Mesothelial cell of epicardium (in vitro differentiated cells): ENCODE measurements at places on chromosomes 6 and 20.
A peak's percentile ranks its signal among the peaks of the same experiment; 100 is the strongest.

GRCh38 chr6:145814501-145815308 is at the start of gene FBXO30:
Gene FBXO30 (minus strand): TSS chr6:145814795. CDS start chr6:145806405, 8,390 bp downstream.
- peaks cover 36% of the 10 kb centered on the region for H3K4me1 ChIP-seq
- H3K27me3 ChIP-seq = no peaks in the 10 kb centered on the region
- no peaks in the 10 kb centered on the region for H3K36me3 ChIP-seq

DNA sequence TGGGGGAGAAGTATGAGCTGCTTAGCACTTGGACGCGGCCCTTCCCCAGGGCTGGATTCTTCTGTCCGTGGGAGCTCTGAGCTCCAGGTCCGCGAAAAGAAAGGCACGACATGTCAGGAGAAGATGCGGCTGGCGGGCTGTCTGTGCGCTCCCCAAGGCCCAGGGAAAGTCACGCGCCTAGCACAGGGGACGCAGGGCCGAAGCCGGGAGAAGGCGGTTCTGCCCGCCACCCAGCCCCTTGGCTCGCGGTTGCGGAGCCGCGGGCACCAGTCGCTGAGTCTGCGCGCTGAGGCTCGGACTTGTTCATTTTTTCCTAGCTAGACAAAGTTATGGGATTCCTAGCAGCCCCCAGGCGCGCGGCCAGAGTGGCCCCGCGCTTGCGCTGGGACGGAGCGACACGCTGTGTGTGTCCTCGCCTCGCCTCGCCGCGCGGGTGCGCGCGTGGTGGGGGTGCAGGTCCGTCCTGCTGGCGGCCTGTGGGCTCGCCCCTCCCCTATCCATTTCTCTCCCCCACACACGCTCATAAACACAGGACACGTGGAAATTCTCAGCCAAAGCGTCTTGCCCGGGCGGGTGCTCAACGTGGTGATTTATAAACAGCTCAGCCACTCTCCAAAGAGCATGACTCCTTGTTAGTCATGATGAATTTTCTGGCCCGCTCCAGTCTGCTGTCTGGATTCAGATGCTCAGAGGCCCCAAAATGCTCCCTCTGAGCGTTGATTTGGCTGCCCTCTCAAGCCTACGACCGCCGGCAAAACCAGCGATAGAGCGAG is 1.9 kb upstream of the POU3F2 start:
- no peak overlapping the region for H3K27ac ChIP-seq
- peaks cover 97% of the 10 kb centered on the region for H3K27me3 ChIP-seq
- peaks cover 37% of the 10 kb centered on the region for H3K4me1 ChIP-seq
- H3K4me3 ChIP-seq = peak overlapping the region; percentile 68
- no peak for DNase-seq
- no peaks in the 10 kb centered on the region for H3K36me3 ChIP-seq

DNA sequence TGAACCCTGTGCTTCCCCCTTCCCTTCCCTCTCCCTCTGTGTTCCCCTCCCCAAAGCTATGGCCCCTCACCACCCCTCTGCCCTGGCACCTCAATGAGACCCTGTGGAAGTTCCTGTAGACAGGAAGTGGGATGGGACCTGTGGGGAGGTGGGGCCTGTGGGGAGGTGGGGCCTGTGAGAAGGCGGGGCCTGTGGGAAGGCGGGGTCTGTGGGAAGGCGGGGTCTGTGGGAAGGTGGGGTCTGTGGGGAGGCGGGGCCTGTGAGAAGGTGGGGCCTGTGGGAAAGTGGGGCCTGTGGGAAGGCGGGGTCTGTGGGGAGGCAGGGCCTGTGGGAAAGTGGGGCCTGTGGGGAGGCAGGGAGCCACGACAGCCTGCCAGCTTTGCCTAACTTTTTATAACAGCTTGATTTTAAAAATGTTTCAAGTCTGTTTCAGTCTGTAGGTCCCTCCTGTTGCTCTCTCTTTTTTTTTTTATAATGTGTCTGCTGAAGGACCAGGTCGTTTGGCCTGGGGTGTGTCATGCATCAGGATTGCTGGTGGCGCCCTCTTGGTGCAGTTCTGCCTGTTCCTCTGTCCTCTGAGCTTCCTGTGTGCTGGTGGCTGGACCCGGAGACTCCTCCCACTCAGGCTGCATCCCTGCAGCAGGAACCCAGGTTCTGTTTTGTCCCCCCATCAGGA is 70.5 kb upstream of the SLCO4A1 start:
- DNase-seq = no peak
- no peaks in the 10 kb centered on the region for H3K4me1 ChIP-seq
- no peak overlapping the region for H3K4me3 ChIP-seq
- H3K27me3 ChIP-seq = peaks cover 45% of the 10 kb centered on the region

- H3K4me3 ChIP-seq = no peak overlapping the region
- H3K36me3 ChIP-seq = no peaks in the 10 kb centered on the region
- no peak overlapping the region for H3K27ac ChIP-seq
- peaks cover 25% of the 10 kb centered on the region for H3K4me1 ChIP-seq
- no peaks in the 10 kb centered on the region for H3K27me3 ChIP-seq
Measured at GRCh38 chr6:54892831-54893230, 46.3 kb downstream of the FAM83B start.

DNA sequence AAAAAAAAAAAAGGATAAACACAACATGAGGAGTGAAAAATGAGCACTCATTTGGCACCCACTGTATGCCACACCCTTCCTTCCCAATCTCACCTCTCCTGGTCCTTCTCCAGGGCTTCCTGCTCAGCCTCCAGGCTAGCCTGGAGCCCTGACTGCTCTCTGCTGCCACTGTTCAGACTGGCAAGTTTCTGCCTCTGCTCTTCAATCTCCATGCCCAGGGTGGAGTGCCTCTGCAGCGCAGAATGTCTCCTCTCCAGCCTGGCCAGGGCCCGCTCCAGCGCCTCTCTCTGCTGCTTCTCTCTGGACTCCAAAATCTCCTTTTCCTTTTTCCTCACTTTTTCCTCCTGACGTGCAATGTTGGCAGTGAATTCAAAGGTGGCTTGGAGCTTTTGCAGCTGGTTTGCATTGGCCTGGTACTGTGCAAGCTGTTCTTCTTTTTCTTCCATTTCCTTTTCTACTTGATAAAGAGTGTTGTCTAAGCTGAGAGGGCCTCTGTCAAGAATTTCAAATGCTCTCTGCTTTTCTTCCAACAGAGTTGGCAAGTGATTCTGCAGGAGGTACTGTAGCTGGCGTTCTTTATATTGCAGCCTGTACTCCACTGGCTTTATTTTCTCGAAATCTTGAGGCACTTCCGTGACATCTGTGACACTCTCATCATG is 194.4 kb downstream of the KIF16B start:
- H3K36me3 ChIP-seq = peaks cover 36% of the 10 kb centered on the region
- H3K4me3 ChIP-seq = no peak overlapping the region
- DNase-seq = no peak

DNA sequence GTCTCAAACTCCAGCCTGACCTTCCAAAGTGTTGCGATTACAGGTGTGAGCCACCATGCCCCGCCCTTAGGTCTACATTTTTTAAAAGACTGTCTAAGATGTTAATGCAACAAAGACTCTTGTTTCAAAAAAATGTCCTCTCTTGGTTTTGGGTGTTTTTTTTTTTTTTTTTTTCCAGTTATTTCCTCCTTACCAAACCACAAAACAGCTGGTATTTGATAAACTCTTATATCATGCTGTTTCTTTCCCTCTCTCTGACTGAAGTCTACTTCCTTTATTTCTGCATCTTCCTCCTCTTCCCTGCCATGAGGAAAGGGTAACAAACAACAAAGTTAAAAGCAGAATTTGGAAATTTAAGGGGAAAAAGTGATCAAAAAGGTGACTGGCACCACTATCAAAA is 21.2 kb downstream of the STK38 start:
- H3K27ac ChIP-seq = no peak overlapping the region
- no peaks in the 10 kb centered on the region for H3K27me3 ChIP-seq
- DNase-seq = no peak
- peaks cover 2% of the 10 kb centered on the region for H3K4me1 ChIP-seq
- H3K36me3 ChIP-seq = peaks cover 39% of the 10 kb centered on the region

DNA sequence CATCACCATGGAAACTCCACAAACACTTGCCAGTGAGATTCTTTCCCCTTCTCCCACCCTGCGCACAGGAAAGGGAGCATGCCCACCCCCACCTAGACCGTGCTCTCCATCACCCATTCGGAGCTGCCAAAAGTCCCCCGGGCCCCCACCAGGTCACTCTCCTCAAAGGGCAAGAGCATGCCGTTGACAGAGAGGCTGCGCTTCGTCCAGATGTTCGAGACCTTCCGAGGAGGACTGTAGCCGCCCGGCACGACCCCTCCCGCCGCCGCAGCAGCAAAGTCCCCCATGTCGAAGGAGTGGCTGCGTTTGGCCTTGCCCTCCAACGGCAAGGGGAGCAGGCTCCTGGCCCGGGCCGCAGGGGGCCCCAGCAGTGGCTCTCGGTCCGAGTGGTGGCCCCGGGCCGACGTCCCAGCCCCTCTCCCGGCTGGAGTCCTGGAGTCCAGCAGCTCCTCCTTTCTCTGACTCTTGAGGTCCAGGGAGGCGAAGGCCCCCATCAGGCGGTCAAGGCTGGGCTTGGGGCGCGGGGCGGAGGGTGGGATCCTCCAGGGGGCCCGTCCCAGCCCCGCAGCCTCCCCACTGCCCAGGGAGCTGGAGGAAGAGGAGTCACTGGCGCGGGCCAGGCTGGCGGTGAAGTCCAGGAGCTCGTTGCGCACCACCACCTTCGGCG is 195.2 kb downstream of the LRFN2 start:
- H3K27me3 ChIP-seq = peaks cover 52% of the 10 kb centered on the region
- no peaks in the 10 kb centered on the region for H3K4me1 ChIP-seq
- H3K36me3 ChIP-seq = no peaks in the 10 kb centered on the region
- no peak overlapping the region for H3K4me3 ChIP-seq
- no peak overlapping the region for H3K27ac ChIP-seq
- DNase-seq = no peak

DNA sequence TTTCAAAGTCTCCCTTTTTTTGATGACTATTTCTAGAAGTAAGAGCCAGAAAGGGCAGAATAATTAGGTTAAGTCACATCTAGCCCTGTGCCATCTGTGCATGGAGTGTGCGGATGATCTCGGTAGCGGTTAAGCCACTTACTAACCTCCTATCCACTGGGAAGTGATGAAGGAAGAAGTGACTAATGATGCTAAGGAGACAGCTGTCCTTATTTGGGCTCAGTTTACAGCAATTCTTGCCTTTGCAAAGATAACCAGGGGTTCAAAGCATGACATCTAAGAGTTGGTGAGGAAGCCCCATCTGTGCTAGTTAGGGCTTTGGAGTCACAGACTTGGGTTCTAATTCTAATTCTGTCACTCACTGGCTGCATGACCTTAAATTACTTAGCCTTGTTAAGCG is 62.4 kb upstream of the RREB1 start:
- DNase-seq = no peak
- H3K27me3 ChIP-seq = no peaks in the 10 kb centered on the region
- H3K27ac ChIP-seq = no peak overlapping the region
- peaks cover 30% of the 10 kb centered on the region for H3K4me1 ChIP-seq

DNA sequence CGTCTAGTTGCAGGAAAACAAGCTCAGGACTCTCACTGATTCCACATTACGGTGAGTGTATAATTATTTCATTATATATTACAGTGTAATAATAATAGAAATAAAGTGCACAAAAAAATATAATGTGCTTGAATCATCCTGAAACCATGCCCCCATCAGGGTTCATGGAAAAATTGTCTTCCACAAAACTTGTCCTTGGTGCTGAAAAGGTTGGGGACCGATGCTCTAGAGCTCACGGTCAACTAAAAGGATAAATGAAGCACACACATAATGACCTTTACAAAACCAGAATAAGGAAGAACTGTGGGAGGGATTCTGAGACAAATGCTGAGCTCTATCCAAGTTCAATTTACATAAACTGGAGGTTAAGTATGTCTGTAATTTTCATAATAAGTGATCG is 194.3 kb downstream of the COL19A1 start:
- no peak for DNase-seq
- peaks cover 20% of the 10 kb centered on the region for H3K27me3 ChIP-seq
- H3K4me1 ChIP-seq = peaks cover 11% of the 10 kb centered on the region
- no peak overlapping the region for H3K4me3 ChIP-seq
- H3K27ac ChIP-seq = no peak overlapping the region

- no peaks in the 10 kb centered on the region for H3K27me3 ChIP-seq
- no peak for DNase-seq
- H3K4me1 ChIP-seq = peaks cover 27% of the 10 kb centered on the region
- peaks cover 2% of the 10 kb centered on the region for H3K36me3 ChIP-seq
- no peak overlapping the region for H3K4me3 ChIP-seq
Measured at GRCh38 chr20:14521016-14521415, 183.6 kb upstream of the FLRT3 start.

- H3K27me3 ChIP-seq = no peaks in the 10 kb centered on the region
- DNase-seq = no peak
- H3K27ac ChIP-seq = peak overlapping the region; percentile 76
- H3K4me3 ChIP-seq = no peak overlapping the region
Measured at GRCh38 chr6:125945378-125946141, 11.0 kb upstream of the HINT3 start.

GRCh38 chr20:44457016-44457415 is 18.7 kb upstream of the TTPAL start:
- no peak for DNase-seq
- H3K36me3 ChIP-seq = no peaks in the 10 kb centered on the region
- no peak overlapping the region for H3K4me3 ChIP-seq
- no peaks in the 10 kb centered on the region for H3K4me1 ChIP-seq

GRCh38 chr20:49631061-49631716 is 63.3 kb upstream of the PTGIS start:
- H3K4me1 ChIP-seq = no peaks in the 10 kb centered on the region
- peaks cover 21% of the 10 kb centered on the region for H3K36me3 ChIP-seq
- no peaks in the 10 kb centered on the region for H3K27me3 ChIP-seq
- peak overlapping the region; percentile 60 for H3K27ac ChIP-seq
- H3K4me3 ChIP-seq = no peak overlapping the region

DNA sequence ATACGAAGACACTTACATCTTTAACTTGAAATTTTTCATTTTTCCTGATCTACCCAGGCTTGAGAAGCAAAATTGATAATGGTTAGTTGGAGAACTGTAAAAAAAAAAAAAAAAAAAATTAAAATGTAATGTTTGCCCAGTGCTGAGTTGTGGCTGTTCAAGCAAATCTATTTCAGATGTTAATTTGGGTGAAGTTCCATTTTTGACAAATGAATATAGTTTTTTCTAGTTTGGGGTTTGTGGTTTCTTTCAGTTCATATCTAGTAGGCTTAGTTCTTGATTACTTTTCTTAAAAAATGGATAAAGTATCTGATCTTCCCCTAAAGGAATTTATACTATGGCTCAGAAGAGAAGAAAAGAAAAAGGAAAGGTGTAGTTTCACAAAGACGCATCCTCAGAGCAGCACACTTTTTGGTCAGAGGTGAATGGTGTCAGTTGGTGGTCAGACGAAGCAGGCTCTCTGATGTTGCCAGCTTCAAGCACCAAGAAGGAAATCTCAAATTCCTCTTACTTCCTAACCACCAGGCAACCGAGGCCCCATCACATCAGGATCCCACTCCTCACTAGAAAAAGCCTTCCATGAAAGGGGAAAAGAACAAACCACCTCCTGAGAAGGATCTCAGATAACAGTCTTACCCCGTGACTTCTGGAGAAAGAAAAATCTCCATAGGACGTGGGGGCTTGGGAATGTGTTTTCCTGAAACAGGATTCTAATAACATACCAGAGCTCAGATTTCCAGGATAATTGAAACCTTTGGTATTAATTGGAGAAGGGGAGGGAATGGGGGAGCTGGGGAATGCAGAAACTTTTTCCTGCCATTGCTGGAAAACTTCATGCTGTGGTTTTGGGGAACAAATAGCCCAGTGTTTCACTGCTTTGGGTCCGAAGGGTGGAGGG is 396.2 kb downstream of the CD83 start:
- no peak overlapping the region for H3K4me3 ChIP-seq
- H3K27me3 ChIP-seq = peaks cover 24% of the 10 kb centered on the region
- DNase-seq = no peak
- peaks cover 31% of the 10 kb centered on the region for H3K4me1 ChIP-seq
- peak overlapping the region; percentile 7 for H3K27ac ChIP-seq
